ENCODE measurements at places on chromosomes 16 and 17.

- no peak for DNase-seq
These were observed 51.6 kb upstream of the CORO6 start for GRCh38 chr17:29674281-29674680.

GRCh38 chr17:72605543-72605942 lies 484.7 kb downstream of the SOX9 start:
- no peak for DNase-seq

- DNase-seq: no peak
These were observed 82.6 kb downstream of the NDEL1 start for GRCh38 chr17:8518326-8518725.

- no peak for DNase-seq
These were observed 6.5 kb downstream of the PRSS41 start for GRCh38 chr16:2804728-2805127.

DNA sequence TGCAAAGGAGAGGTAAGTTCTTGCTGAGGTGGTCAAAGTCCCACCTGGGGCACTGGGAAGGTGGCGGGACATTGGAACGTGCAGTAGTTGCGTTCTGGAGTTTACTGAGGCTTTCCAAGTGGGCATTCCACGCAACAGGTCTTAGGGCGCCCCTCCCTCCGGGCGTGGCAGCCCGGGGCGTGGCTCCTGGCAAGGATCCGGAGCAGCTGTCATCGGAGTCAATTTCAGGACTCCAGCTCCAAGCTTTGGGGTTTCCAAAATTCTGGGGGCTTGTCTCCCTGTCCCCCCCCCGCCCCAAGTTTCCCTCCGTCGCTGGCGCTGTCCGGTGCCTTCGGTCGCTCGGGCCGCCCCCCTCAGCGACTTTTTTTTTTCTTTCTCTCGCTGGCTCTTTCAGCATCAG lies 43.1 kb upstream of the AMZ2 start:
- no peak for DNase-seq

- DNase-seq: no peak
These were observed 182 bp upstream of the SPECC1 start for GRCh38 chr17:20009052-20009301.

DNA sequence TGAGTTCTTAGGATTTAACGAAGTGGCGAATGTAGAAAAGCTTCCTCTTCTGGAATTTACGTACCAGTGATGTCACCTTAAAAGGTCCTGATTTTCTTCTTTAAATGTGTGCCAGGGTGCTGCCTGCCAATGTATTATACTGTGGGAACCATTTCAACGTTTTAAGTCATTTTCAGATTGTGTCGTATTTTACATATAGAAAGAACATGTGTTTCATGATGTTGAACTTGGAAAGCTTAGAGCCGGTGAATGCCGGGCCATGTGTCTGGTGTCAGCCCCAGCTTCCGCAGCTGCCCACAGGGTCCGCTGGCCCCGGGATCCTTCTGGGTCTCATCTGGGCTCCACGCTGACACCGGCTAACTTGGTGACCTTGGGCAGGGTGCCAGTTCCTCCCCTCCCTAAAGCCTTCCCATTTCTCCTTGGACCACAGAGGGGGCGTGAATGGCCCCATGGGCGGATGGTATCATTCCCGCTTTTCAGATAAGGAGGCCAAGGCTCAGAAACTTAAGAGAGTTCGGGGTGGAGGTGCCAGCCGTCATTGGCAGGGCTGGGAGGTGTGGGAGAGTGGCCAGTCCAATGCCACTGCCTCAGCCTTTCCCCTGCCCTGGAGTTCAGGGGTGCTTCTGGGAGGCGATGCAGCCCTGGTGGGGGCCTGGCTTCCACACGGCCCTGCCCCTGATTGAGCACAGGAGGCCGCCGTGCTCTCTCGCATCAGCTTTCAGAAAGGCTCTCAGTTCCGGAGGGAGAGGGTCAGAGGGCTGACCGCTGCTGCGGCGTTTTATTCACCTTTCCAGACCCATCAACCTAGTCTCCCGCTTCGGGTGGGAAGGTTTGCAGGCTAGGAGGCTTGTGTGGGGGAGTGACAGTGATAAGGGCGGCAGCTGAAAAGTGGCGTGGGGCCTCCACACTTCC lies 68.8 kb upstream of the CIBAR2 start:
- no peak for DNase-seq

DNA sequence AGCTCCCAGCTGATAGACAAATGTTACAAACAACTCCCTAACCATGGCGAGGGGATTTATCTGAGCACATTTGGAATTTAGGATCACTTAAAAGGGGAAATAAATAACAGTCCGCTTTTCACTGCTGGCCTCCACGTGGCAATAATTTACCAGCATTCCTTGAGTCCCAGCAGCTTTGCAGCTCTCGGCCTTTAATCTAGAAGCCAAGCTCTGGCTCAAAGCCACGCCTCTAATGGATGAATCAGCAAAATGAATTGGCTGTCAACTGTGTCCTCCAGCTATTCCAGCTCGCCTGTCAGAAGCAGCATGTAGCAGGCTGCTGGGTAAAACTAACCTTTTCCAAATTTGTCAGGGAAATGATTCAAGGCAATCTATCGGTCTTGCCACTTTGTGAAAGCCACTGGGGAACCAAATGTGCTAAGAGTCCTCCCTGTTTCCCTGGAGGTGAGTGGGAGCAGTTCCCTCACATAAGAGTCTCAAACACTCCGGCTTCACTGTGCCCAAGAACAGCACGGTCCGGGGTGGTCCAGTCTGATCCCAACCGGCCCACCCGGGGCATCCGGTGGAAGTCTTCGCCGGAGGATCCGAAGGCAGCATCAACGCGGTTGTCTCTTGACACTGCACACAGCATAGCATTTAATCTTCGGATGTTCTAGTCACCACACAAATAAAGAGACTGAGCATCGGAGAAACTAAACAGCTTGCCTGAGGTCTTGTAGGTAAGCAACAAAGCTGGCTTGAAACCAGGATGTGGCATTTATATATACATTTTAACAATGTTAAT lies 143.3 kb downstream of the PARN start:
- no peak for DNase-seq

DNA sequence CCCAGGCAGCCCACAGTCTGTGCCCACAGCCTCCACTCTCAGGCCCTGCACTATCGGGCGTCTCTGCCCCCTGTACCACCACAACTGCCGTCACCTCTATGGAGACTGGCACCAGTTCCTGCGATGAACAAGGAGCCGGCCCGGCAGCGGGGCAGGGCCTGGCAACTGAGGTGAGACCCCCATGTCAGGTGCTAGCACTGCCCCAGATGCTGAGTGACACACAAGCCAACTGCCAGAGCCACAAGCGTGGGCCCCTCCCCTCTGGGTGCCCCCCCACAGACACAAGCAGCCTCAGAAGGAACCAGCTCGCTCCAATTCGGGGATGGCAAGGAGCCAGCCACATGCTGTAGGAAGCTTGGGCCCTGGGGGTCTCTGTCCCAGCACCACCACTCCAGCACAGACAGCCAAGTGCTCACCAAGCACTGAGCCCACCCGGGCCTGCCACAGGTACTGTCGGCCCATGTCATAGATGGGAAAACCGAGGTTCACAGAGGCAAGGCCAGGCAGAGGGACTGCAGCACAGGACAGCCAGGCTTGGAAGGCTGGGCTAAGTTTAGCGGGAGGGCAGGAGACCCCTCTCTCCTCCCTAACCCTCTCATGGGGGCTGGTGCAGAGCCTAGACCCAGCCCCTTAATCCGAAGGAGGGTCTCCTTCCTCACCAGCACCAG lies 1.5 kb upstream of the PVALEF start:
- DNase-seq: no peak

DNA sequence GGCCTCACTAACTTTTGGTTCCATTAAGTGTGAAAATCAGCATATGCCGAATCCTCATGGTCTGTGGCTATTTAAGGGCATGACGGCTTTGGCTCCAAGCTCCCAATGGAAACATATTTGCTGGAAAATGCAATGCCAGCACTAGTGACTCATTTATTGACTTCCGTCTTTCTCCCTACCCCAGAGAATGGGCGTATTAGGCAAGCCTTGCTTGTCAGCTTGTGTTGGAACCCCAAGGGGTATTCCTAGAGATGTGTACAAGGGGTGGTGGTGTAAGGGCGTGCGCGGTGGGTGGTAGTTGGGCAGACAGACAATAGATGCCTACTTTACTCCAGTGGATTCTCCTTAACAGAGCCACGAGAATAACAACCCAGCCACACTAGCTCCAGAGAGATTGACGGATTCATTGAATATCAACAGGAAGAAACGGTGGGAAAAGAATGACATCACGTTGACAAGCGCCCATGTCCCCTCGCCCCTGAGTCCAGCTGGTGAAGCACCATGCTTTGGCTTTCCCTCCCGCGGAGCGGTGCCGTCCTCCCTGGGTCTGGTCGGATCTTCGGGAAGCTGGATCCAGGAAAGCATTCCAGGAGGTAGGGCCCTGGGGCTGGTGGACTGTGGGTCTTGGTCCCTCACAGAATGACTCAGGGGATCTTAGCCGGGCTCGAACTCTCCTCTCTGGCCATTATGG lies 10.3 kb downstream of the CD300LB start:
- DNase-seq: no peak

GRCh38 chr17:77444984-77445759 lies 304.4 kb downstream of the SEC14L1 start:
- no peak for DNase-seq

- no peak for DNase-seq
These were observed 32.2 kb downstream of the ABCA3 start for GRCh38 chr16:2308089-2308962.

GRCh38 chr17:50289991-50290702 lies 15.9 kb downstream of the TMEM92 start:
- DNase-seq: no peak

- no peak for DNase-seq
These were observed 3.5 kb downstream of the ATP2A3 start for GRCh38 chr17:3960764-3961163.

DNA sequence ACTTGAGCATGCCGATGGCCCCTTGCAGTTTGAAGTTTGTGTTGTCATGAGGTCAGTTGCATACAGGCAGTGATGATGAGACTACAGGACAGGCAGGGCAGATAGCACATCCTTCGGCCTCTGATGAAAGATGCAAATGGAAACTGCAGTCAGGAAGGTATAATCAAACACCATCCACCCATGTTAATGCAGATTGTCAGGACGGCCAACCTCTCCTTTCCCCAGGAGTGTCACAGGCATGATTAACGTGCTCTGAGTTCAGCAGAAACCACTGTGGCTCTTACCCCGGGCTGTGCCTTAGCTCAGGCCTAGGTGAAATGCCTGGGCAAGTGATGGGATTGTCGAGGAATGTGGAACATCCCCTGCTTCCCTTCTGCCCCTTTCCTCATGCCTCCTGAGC lies 893.5 kb upstream of the RBFOX1 start:
- DNase-seq: no peak

DNA sequence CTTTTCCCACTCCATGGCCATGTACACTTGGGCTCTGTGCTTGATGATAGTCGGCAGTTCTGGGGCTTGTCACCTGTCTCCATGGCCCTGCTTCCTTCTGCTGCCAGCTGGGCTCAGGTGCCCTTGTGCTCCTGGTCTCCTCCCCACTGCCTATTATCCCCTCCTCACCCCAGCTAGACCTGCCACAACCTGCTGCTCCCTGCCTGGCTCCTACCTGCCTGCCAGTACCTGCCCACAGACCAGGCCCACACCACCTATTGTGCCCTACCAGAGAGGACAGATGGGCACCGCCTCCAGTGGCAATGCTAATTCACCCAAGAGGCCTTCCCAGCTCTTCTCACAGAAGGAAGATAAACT lies 538 bp upstream of the RAPGEFL1 start:
- no peak for DNase-seq

DNA sequence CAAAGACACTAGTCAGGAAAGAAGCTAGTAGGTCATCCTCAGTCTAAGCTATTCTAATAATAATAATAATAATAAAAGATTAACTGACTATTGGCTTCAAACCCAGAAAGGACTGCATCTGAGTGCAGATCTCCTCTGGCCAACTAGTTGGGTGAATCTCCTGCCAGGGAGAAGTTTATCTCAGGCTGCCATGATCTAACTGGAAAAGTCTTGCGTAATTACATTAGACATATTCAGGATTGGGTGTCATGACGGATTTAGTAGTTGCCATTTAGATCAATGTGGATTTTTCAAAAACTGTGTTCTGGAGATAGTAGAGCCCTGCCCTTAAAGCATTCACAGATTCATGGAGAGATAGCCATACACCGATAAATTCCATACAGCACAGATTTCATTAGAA lies 69.5 kb downstream of the KIF2B start:
- no peak for DNase-seq

DNA sequence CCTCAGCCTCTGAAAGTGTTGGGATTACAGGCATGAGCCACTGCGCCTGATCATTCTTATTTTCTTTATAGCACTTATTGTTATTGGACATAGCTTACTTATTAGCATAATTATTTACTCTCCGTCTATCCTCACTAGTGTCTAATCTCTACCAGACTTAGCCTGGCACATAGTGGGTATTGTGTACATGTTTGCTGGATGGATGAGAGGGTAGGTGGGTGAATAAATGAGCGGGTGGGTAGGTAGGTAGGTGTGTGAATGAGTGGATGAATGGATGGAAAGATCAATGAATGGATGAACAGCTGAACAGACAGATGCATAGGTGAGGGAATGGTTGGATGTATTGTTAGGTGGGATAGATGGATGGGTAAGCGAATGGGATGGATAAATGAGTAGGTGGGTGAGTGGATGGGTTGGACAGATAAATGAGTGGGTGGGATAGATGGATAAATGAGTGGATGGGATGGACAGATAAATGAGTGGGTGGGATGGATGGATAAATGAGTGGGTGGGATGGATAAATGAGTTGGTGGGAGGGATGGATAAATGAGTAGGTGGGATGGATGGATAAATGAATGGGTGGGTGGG lies 51.9 kb downstream of the ABCC6 start:
- DNase-seq: no peak

GRCh38 chr16:85612191-85612800 lies 826 bp upstream of the GSE1 start:
- DNase-seq: peak; percentile 43

- DNase-seq: no peak
These were observed 8.0 kb downstream of the ZNF750 start for GRCh38 chr17:82831818-82832200.

GRCh38 chr17:48609759-48610281 lies 997 bp downstream of the HOXB7 start:
- DNase-seq: peak; percentile 63

DNA sequence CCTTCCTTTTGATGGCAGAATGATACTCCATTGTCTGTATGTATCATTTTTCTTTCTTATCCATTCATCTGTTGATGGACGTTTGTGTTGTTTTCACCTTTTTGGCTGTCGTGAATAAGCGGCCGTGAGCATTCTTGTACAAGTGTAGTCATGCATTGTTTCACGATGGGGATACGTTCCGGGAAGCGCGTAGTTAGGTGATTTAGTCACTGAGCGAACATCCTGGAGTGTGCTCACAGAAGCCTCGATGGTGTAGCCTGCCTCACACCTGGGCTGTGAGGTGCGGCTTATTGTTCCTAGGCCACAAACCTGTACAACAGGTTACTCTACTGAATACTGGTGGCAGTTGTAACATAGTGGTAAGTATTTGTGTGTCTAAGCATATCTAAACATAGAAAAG lies 136.5 kb downstream of the CMIP start:
- no peak for DNase-seq

GRCh38 chr17:57747221-57748017 lies 2.3 kb upstream of the CCDC182 start:
- peak; percentile 34 for DNase-seq

DNA sequence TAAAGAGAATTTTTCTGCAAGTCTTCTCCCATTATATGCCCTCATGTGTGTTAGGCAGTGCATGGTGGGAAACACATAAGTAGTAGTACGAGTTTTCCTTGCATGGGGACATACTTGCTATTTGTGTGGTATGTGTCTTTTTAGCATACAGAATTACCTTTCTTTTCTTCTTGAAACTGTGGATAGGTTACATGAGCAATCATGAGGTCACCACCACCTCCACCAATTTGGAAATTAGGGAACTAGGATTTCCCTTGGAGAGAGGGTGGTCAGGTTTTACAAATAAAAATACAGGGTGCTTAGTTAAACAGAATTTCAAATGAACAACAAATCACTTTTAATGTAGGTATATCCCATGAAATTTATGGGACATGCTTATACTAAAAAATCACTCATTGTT lies 16.3 kb upstream of the AMZ2 start:
- no peak for DNase-seq

All from NCI-H1092 (cell line).